ENCODE measurements at places on chromosomes 5 and 9. TPM values are rescaled to one million over a fixed set of nuclear protein-coding genes. Genes with fewer than 3 reads are reported as not detected.

The SIMC1 gene
- total RNA-seq: 8.2 TPM

The MCCC2 gene
- 62.6 TPM for total RNA-seq

- DNase-seq: peak; percentile 87
Observed at GRCh38 chr9:121884057-121884541, 209.0 kb downstream of the TTLL11 start.

- DNase-seq: no peak
Observed at GRCh38 chr5:96765043-96765442, 42.7 kb downstream of the ERAP1 start.

DNA sequence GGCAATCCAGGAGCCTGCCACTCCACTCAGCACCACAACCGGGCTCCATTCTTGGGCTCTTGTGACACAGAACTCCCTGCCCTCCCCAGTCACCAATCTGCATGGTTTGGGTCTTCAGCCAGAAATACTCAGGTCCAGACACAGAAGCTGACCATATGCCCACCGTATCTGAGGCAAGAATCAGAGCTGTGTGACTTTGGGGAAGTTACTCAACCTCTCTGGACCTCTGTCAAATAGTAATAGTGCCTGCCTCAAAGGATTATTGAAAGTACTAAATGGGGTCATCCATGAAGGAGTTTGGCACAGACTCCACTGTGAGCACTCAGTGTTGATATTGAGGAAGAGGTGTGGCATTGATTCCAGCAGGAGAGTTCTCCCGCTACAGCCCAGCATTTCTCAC, 67.5 kb downstream of the PCDH1 start:
- DNase-seq: no peak

- peak; percentile 90 for DNase-seq
Observed at GRCh38 chr5:116361171-116361967, 213.3 kb downstream of the SEMA6A start.

DNA sequence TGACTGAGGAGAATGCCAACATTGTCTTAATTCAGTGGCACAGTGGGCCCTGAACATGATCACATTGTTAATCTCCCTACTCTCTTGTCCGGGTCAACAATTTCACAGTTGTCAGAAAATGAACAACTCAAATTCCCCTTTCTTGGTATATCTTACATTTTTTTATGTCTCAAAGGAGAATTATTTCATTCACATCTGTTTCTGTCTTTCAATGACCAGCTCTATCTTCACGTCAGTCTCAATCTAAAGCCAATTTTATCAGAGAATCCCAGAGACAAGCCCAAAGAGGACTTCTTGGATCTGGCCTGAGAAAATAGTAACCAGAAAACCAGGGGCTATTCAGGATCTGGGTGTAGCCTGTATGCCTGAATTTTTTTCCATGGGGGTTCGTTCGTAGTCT, 477.5 kb downstream of the PDE4D start:
- no peak for DNase-seq
